ENCODE measurements at places on chromosomes 6 and 20.

GRCh38 chr6:144149894-144150709 is at the start of gene STX11:
Gene STX11, plus strand, starts transcription at chr6:144150517. Its CDS starts 36,111 bp downstream, at chr6:144186628.
- peak; percentile 41 for DNase-seq

DNA sequence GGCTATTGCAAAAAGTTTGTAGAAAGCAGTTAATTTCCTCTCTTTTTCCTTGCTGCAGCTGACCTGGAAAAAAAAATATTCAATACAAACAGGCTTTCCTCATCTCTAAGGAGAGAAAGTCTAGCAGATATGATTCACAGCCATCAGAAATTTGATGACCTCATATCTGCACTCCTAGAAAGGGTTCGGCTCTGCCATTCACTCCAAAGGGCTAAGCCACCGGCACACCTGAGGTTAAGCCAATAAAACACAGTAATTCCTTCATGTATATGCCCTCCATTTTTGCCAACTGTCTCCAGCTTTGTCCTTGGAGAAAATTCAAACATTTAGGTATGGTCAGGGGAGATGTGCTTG is 18.7 kb upstream of the LY86 start:
- DNase-seq, result no peak

GRCh38 chr20:36036688-36037087 is 68.3 kb downstream of the CNBD2 start:
- DNase-seq, result no peak

DNA sequence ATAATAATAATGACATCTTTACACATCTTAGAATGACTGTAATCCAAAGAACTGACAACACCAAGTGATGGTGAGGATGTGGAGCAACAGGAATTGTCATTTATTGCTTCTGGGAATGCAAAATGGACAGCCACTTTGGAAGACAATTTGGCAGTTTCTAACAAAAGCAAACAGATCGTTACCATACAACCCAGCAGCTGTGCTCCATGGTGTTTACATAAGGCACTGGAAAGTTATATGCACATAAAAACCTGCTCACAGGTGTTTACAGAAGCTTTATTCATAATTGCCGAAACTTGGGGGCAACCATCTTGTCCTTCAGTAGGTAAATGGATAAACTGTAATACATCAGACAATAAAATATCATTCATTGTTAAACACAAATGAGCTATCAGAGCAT is 18.3 kb upstream of the ASF1A start:
- DNase-seq, result no peak

DNA sequence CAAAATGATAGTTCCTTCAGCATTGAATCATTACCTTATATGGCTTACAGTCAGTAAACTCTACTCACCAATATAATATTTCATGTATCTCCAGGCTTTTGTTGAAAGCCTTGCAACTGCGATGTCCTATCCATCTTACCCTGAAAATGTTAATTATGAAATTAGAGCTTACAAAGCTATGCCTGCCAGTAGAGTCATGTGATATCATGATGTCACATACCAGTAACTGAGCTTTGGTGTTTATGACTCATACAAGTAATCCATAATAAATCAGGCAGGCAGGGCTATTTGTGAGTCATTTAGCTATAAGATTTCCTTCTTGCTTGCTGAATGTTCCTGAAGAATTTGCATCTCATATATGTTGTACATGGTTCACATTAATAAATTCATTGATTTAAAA is 44.9 kb upstream of the FAM83B start:
- DNase-seq, result no peak

DNA sequence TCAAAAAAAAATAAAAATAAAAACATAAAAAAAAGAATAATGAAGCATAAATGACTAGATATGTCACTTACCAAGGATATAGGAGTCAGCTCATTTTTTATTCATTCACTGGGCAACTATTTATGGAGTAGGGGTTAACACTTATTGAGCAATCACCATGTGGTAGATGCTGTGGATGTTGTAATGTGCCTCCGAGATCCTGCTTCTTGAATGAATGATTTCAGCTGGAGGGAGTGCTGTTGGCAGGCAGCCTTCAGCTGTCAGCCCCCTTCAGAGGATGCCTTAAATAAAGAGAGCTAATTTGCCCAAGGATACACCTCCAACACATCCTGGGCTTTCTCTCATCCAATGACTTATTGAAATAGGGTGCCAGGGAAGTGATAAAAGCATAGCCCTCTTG is 229.5 kb upstream of the DTNBP1 start:
- no peak for DNase-seq

DNA sequence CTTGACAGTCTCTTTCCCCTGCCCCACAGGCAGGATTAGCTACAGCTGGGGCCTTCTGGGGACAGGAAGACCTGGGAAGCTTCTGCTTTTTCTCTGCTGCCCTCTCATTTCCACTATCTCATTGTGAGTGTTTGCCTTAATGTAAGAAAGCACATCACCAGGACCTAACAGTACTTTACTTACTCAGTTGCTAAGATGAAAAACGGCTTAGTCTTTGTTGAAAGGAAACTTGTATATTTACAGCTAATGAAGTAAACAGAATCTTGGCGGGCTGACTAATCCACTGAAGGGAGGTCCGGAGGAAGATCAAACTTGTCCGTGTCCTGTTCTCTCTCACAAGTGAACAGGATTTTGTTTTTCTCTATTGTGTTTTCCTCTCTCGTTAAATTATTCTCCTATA is 128.6 kb downstream of the SOD2 start:
- no peak for DNase-seq

DNA sequence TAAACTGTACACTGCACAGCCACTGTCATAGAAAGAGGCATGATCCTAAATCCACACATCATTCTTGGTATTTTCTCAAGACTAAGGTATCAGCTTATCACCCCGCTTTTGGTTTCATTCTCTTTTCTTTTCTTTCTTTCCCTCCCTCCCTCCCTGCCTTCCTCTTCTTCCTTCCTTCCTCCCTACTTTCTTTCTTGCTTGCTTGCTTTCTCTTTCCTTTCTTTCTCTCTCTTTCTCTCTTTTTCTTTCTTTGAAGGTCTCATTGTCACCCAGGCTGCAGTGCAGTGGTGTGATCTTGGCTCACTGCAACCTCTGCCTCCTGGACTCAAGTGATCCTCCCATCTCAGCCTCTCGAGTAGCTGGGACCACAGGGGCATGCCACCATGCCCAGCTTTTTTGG is 81.1 kb downstream of the MAP7 start:
- DNase-seq, result no peak

GRCh38 chr6:128574402-128574801 is 54.0 kb upstream of the PTPRK start:
- no peak for DNase-seq

GRCh38 chr6:137698636-137699030 is 168.4 kb upstream of the TNFAIP3 start:
- DNase-seq, result no peak

GRCh38 chr6:140445474-140446004 is 1071.1 kb upstream of the CITED2 start:
- DNase-seq, result no peak

GRCh38 chr6:7529141-7529540 is 12.3 kb upstream of the DSP start:
- no peak for DNase-seq

DNA sequence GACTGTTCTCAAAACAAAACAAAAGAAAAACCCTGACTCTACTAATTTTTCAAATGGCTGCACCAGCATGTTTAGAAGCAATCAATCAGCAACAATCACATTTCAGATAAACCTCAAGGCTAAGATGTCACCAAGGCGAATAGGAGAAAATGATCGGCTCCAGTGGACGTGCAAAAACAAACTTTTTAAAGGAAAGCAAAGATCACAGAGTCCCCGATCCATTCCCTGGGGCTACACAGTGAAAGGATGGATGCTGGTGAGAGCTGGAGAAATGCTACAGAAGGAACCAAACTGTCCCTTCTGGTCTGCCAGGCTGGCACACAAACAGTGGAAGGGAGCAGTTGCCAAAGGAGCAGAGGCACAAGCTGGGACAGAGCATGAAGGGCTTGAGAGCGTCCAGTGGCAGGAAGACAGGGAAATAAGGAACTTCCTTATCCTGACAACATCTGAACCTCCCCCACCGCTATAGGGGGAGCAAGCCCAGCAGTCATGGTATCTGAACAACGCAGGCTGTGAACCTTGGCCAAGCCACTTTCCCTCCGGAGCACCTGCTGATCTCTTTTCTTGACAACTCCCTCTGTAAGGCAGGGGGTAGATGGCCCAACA is 73.7 kb upstream of the HIVEP1 start:
- DNase-seq, result no peak

DNA sequence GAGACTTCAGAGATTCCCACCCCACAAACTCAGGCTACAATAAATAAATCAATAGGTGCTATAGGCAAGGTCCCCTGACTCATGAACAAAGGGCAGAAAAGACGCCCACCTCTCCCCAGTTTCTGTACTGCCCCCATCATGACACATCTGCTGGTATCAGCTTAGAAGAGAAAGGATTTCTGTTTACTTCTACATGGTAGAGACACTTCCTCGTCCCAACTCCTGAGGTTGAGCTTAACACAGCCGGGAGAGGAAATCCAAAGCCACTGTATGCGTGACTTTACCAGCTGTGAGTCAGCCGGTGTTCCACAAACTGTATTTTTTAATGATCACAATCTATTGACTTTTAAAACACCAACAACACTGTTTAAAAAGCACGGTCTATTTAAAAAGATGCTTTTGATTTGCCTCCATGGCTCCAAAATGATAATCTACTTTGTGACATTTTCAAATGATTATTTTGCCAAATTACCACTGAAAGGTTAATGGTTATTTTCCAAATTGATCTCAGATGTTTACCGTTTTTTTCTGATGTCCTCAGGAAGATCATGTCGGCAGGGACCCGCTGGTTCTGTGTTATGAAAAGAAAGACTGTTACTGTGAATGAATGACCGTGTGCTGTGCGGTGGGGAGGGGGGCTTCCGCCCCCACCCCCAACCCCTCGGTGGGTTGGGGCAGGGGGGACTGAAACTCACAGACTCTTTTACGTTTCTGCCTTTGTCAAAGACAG is 72.5 kb downstream of the ATP9A start:
- no peak for DNase-seq

DNA sequence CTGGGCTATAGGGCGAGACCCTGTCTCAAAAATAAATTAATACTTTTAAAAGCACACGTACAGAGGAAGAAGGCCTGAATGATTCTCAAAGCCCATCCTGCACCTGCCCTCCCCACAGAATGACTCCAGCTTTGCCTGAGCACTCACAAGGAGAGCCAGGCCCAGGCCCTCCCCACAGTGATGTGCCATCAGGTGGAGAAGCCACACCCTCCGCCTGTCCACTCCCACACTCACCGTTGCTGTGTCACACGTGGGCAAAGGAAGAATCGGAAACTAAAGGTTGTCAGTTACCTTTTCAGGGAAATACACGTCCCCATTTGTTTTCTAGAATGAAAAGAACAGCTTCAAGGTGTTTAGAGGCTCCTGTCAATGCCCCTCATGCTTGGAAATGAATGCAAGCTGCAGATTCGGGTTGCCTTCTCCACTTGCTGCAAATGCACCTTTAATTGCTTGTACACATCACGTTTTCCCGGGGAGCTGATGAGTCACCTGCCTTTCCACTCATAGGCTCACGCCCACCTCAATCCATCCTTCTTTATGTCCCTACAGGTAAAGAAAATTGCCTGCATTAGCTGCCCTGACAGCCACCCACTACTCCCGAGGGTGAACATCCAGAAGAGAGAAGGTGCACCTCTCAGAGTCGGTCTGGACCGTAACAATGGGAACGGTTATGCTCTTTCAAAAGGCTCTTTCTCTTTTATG is 45.5 kb upstream of the AFDN start:
- no peak for DNase-seq

GRCh38 chr6:36368421-36368820 is 19.0 kb downstream of the ETV7 start:
- DNase-seq, result no peak

GRCh38 chr6:166782520-166782919 is 155.5 kb upstream of the RPS6KA2 start:
- DNase-seq, result no peak

GRCh38 chr6:145148776-145149175 is 586.5 kb downstream of the EPM2A start:
- no peak for DNase-seq

GRCh38 chr20:6740096-6740495 is 27.4 kb upstream of the BMP2 start:
- DNase-seq, result no peak

GRCh38 chr6:36493859-36494258 is 51.1 kb downstream of the KCTD20 start:
- DNase-seq, result no peak

- no peak for DNase-seq
Measured at GRCh38 chr6:19446570-19446969, 390.6 kb upstream of the ID4 start.

DNA sequence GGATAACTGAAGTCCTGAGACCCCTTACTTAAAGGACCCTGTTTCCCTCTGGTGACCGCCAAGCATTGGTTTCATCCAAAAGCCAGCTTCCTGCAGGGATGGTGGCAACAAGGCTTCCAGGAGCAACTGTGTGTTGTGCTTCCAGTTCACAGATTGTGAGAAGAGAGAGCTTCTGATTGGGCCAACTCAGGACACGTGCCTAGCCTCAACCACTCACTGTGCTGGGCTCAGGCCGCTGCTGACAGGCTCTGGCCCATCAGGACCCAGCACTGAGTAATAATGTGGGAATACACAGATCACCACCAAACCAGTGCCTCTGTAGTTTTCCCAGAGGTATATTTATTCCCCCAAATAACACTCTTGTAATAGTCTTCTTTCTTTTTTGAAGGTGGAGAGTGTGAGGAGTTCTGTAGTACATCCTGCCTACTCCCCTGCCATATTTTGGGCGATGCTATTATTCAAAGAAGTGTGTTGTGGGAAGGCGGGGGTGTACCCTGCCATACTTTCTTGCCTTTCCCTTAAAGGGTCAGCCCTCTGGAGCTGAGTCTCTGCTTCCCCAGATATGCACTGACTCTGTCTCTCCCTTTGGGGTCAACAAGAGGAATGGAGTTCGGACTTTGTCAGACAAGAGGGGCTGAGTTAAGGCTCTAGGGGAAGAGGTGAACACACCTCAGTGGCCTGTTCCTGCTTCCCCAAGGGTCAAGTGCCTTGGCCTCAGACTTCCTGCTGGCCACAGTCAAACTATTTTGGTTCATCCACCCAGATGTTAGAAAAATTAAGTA is 23.2 kb downstream of the PPP1R16B start:
- DNase-seq, result no peak

DNA sequence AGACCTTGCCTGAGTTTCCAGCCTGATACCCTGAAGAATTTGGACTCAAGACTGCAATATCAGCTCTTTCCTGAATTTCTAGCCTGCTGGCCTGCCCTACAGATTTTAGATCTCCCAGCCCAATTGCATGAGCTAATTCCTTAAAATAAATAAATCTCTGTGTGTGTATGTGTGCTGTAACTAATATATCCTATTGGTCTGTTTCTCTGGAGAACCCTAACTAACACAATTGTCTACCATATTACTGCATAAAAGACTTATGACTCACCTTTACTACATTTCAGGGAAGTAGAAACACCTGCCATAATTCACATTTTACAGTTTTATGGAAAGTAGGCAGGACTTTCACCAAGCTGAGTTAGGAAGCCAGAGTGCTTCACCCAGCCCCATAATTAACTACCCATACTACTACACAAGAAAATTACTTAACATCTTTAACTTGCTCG is 90.7 kb upstream of the BEND6 start:
- no peak for DNase-seq

DNA sequence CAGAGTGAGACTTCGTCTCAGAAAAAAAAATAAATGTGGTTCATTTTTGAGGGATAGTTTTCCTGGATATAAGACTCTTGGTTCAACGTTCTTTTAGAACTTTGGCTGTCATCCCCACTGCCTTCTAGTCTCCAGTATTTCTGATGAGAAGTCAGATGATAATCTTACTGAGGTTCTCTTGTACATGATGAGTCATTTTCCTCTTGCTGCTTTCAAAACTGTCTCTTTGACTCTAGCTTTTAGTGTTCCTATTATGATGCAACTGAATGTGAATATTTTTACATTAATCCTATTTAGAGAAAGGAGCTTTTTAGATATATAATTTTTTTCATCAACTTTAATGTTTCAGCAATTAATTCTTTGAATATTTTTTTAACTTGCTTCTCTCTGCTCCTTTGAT is 46.0 kb upstream of the OR14J1 start:
- DNase-seq, result no peak
